A549 treated with DMSO at 1 μM for 4 hours (cell line): ENCODE measurements at places on chromosomes 7 and 10. TPM values are rescaled to one million over a fixed set of nuclear protein-coding genes. Genes with fewer than 3 reads are reported as not detected.

ADAM12 gene
- total RNA-seq: 3.3 to 7.7 TPM (median 5.5 TPM) in 5 replicates

NCOA4 gene
- 90.8 to 112 TPM (median 103 TPM) in 5 replicates for total RNA-seq

SLC13A1 gene
- not detected in 5 replicates for total RNA-seq

GSTO2 gene
- total RNA-seq: 1.7 to 3.5 TPM (median 2.5 TPM) in 5 replicates

AKR1C1 gene
- total RNA-seq: 439 to 635 TPM (median 596 TPM) in 5 replicates

AHR gene
- 13.3 to 20.9 TPM (median 16.8 TPM) in 5 replicates for total RNA-seq

SDHAF3 gene
- total RNA-seq: 16.6 to 45.7 TPM (median 28.3 TPM) in 5 replicates

AKR1E2 gene
- 6.2 to 9.8 TPM (median 8.6 TPM) in 5 replicates for total RNA-seq

NAT16 gene
- total RNA-seq: 0.09 to 0.28 TPM (median 0.17 TPM) in 5 replicates

CHCHD3 gene
- total RNA-seq: 83.3 to 88.3 TPM (median 86.4 TPM) in 5 replicates
